Fibroblast of lung (primary cell): ENCODE measurements at places on chromosomes 2 and 18. TPM values are rescaled to one million over a fixed set of nuclear protein-coding genes. Genes with fewer than 3 reads are reported as not detected.

Gene APLF
- 1.4 and 1.6 TPM in 2 replicates for polyA plus RNA-seq

Gene UGT1A10
- not detected in 2 replicates for polyA plus RNA-seq

- no peak overlapping the region for H3K4me3 ChIP-seq
- H3K27ac ChIP-seq, result no peak overlapping the region
- H3K36me3 ChIP-seq, result no peaks in the 10 kb centered on the region
- H3K4me1 ChIP-seq, result no peaks in the 10 kb centered on the region
- no peaks in the 10 kb centered on the region for H3K27me3 ChIP-seq
Measured at GRCh38 chr18:33369711-33370449, 70.6 kb downstream of the CCDC178 start.

DNA sequence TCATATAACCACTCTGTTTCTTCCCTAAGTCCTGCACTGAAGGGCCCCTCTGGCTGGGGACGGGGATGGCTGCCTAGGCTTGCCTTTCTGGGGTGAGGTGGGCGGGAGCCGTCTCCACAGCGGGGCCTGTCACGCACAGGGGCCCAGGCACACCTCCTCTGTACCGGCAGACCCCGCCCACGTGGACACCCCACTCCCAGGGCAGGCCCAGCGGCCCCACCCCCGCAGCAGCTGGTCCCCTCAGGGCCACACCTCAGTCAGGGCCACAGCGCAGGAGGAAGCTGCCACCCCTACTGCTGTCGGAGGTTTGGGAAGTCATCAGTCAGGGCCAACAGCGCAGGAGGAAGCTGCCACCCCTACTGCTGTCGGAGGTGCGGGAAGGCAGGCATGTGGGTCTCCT lies 257.6 kb upstream of the RAB6C start:
- no peak for DNase-seq
- no peaks in the 10 kb centered on the region for H3K36me3 ChIP-seq
- no peaks in the 10 kb centered on the region for H3K27me3 ChIP-seq
- H3K27ac ChIP-seq, result no peak overlapping the region
- no peaks in the 10 kb centered on the region for H3K4me1 ChIP-seq

DNA sequence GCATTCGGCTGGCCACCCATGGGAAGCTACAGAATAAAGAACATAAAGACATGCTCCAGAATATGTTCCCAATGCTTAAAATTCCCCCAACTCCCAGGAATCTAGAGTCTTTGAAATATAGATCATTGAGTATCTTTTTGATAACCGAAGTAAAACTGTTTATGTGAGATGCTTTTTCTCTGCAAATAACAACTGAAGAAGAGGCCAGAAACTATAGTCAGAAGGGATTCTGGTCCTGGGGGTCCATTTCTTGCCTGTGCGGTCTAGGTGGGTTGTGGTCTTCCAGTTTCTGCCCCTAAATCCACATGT lies 30.6 kb upstream of the SLC66A3 start:
- H3K4me1 ChIP-seq, result peaks cover 4% of the 10 kb centered on the region
- DNase-seq, result no peak
- H3K27ac ChIP-seq, result no peak overlapping the region

DNA sequence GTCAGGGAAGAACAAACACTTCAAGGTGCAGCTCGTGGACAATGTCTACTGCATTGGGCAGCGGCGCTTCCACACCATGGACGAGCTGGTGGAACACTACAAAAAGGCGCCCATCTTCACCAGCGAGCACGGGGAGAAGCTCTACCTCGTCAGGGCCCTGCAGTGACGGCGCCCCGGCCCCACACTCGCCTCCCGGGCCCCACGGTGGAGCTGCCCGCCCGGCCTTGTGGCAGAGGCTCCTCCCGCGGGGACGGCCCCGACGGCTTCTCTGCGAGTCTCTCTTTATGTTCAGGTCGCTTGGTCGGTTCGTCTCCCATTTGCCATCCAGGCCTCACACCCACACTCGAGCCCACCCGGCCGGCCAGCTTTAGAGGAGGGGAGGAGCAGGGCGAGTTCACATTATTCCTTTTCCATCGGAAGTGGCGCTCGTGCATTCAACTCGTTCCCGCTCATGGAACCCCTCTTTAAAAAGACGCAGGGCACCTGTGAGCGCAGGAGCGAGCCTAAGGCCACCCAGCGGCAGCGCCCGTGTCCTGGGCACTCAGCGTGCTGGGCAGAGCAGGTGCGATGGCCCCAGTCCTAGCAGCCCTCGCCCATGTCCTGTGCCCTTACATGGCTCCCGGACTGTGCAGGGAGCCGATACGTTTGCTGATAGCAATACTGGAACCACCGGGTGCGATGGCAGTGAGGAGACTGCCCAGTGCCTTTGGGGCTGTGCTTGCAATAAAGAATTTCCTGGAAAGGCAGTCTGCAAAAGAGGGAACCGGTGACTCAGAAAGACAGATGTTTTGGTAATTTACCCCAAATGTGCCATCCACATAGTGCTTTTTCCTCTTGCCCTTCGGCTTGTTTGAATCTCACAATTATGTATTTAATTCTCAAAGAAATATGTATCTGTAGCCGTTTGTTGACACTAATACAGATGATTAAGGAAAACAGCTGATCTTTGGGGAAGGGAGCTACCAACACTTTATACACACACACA lies 148.6 kb downstream of the NCK2 start:
- H3K36me3 ChIP-seq, result no peaks in the 10 kb centered on the region
- H3K27me3 ChIP-seq, result no peaks in the 10 kb centered on the region
- H3K27ac ChIP-seq, result no peak overlapping the region
- H3K4me1 ChIP-seq, result peaks cover 2% of the 10 kb centered on the region
- H3K4me3 ChIP-seq, result no peak overlapping the region

DNA sequence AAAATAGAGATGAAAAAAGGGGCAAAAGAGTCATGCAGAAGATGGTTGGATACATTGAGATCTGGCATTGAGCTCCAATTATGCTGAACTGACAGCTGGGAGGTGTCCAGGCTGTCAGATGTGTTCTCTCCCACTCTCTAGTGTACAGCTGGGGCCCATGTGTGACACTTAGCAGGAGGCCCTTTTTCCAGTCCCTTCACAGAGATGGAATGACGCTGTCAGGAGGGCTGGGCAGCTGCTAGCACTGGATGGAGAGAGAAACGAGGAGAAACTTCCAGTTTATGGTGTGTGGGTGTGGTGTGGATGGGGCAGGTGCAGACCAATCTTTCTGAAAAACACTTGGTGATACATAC lies 437.7 kb upstream of the HS6ST1 start:
- H3K27ac ChIP-seq, result no peak overlapping the region
- H3K4me1 ChIP-seq, result no peaks in the 10 kb centered on the region
- H3K4me3 ChIP-seq, result no peak overlapping the region
- no peaks in the 10 kb centered on the region for H3K36me3 ChIP-seq
- DNase-seq, result no peak

DNA sequence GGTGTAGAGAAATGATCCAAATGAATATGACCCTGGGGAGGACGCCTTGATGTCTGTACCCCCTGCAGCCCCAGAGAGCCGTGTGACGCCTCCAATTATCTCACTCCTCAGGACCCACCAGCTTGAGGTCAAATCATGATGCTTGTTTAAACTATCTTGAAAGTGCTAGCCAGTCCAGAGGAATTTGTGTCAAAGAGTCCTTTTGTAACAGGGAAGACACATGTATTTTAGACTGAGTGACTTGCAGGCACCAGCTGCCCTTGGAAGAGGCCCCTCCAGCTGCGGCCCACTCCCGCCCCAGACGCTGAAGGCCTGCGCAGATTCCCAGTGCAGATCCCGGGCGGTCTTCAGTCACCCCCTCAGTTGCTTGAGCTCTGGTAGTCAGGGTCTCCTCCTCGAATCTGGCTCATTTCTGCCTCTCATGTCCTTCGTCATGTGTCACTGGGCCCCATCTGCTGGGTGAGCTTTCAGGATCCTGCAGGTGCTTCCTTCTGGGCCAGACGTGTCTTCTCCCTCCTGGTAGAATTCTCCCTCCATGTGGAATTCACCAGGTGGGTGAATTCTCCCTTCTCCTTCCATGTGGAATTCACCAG lies 77.4 kb downstream of the RNF144A start:
- no peaks in the 10 kb centered on the region for H3K27me3 ChIP-seq
- H3K27ac ChIP-seq, result no peak overlapping the region
- H3K4me1 ChIP-seq, result no peaks in the 10 kb centered on the region
- no peak for DNase-seq
- H3K4me3 ChIP-seq, result no peak overlapping the region

DNA sequence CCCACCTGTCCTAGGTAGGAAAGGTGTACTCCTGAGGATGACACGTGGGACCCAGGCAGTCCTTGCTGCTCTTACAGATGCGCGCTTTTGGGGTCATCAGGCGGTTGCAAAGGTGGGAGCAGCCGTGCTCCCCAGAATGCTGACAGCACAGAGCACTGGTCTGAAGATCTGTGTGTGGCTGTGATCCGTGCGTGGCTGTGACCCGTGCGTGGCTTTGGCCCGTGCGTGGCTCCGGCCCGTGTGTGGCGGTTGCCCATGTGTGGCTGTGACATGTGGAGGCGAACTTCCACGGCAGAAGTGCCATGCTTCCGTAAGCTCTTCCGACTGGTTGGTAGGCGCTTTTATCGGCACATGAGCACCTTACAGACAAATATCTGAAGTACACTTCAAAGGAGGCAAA lies 270.0 kb downstream of the AGAP1 start:
- no peak overlapping the region for H3K27ac ChIP-seq
- H3K4me1 ChIP-seq, result no peaks in the 10 kb centered on the region
- no peaks in the 10 kb centered on the region for H3K36me3 ChIP-seq
- no peaks in the 10 kb centered on the region for H3K27me3 ChIP-seq
- no peak overlapping the region for H3K4me3 ChIP-seq
- DNase-seq, result no peak

DNA sequence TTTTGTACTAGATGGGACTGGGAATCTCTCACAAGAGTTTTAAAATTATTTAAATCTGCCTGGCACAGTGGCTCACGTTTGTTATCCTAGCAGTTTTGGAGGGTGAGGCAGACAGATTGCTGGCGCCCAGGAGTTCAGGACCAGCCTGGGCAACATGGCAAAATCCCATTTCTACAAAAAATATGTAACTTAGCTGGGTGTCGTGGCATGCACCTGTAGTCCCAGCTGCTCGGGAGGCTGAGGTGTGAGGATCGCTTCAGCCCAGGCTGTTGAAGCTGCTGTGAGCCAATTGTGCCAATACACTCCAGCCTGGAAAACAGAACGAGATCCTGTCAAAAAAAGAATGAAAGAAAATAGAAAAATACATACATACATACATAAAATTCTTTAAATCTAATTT lies 685.7 kb upstream of the PIK3C3 start:
- no peaks in the 10 kb centered on the region for H3K4me1 ChIP-seq
- H3K27me3 ChIP-seq, result no peaks in the 10 kb centered on the region
- no peak for DNase-seq
- no peak overlapping the region for H3K27ac ChIP-seq

GRCh38 chr2:176826984-176827668 lies 385.5 kb upstream of the HNRNPA3 start:
- H3K4me3 ChIP-seq, result no peak overlapping the region
- H3K27me3 ChIP-seq, result no peaks in the 10 kb centered on the region
- no peaks in the 10 kb centered on the region for H3K4me1 ChIP-seq

- no peaks in the 10 kb centered on the region for H3K36me3 ChIP-seq
- no peaks in the 10 kb centered on the region for H3K27me3 ChIP-seq
- DNase-seq, result no peak
Measured at GRCh38 chr2:144071461-144071860, 448.5 kb downstream of the ZEB2 start.

- H3K27me3 ChIP-seq, result no peaks in the 10 kb centered on the region
- H3K4me3 ChIP-seq, result no peak overlapping the region
- H3K4me1 ChIP-seq, result peaks cover 2% of the 10 kb centered on the region
- H3K27ac ChIP-seq, result no peak overlapping the region
- no peak for DNase-seq
Measured at GRCh38 chr2:205216580-205216979, 465.7 kb upstream of the NRP2 start.

- H3K36me3 ChIP-seq, result no peaks in the 10 kb centered on the region
- no peak overlapping the region for H3K4me3 ChIP-seq
- no peaks in the 10 kb centered on the region for H3K27me3 ChIP-seq
- no peak overlapping the region for H3K27ac ChIP-seq
Measured at GRCh38 chr2:58127111-58127510, 80.5 kb downstream of the VRK2 start.
